Hindlimb muscle (tissue), 1 donor: ENCODE measurements at places on chromosomes 6 and 20. TPM values are rescaled to one million over a fixed set of nuclear protein-coding genes. Genes with fewer than 3 reads are reported as not detected.

GRCh38 chr20:6744180-6744579 lies 23.3 kb upstream of the BMP2 start:
- no peak for DNase-seq

DNA sequence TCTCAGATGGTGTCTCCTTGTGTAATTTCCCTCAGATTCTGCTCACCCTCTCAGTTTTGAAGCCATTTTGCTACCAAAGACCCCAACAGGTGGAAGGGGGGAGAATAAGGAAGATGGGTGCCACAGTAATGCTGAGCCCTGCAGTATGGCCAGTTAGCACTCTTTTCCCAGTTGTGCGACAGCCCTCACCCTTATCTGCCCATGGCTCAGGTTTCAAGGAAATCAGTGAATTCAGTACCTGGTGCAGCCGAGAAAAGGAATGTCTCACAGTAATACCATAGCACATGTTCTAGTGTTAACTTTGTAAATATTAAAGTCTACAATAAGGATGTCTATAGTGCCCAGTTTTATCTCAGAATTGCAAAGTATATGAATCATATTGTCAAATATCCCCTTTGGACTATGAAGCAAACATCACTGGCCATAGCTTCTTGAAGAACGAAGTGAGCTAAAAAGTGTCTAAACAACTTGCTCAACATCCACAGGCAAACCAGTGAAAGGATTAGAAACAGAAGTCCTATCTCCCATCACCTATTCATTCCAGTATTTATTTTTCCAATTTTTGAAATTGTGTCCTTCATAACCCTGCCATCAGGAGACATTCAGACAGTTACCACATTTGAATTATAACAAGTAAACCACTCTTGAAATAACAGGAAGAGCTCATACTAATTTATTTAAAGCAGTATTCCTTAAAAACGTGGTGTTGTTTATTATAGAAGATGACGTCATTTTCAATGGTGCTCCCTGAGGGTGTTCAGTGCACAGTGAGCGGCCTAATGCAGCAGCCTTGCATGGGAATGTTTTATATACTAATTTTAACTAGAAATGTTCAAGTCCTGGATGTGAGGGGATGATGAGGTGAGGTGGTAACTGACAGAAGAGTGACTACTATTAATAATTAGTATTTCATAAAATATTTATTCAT lies 366.2 kb downstream of the TFAP2A start:
- no peak for DNase-seq

DNA sequence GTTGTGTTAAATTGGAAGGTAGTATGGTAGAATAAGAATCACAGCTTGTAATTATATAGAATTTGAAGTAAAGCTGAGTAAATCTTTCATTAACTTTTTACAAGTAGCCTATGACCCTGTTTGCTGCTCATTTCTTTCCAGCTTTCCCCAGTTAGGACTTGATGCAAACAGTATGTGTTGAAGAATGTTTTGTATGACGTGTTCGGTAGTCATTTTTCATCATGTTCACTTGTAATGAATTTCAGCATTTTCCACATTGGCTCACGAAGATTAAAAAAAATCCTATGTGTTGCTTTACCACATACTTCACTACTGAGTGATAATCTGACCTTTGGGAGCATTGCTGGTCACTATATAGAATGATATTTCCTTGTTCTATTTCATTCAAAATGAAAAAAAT lies 162.4 kb downstream of the CDKAL1 start:
- DNase-seq = peak; percentile 21

The C6orf15 gene
- polyA plus RNA-seq = not detected

The PTCRA gene
- polyA plus RNA-seq = not detected

The CNR1 gene
- 0.41 TPM for polyA plus RNA-seq

The GPR63 gene
- polyA plus RNA-seq = 3.3 TPM

GRCh38 chr6:81003156-81003555 lies 749.3 kb downstream of the TENT5A start:
- no peak for DNase-seq

The PPP1R14C gene
- 37.9 TPM for polyA plus RNA-seq

GRCh38 chr6:49050584-49050983 lies 412.5 kb downstream of the MMUT start:
- DNase-seq = no peak

- DNase-seq = no peak
Observed at GRCh38 chr6:79789896-79790295, 157.5 kb downstream of the ELOVL4 start.
